NCI-H510A treated with DMSO at 0.1 percent for 48 hours (cell line): ENCODE measurements at places on chromosomes 7 and 10.
A peak's percentile ranks its signal among the peaks of the same experiment; 100 is the strongest.

DNA sequence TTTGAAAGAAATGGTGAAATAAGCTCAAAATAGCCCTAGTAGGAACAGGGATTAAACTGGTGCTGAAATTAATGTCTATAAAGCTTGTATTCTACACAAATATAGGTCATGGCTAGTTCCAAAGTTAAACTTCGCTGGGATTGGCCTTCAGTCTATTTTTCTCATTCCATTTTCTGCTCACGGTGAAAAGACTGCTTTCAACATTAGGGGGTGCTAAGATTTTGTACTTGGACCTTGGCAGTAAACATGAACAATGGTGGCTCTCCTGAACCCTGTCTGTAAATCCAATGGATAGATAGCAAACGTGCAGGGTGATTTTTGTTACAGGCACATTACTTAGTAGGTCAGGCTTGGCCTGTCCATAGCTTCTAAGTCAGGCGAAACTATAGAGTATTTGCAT, 36.0 kb upstream of the RSU1 start:
- DNase-seq: peak; percentile 8

- DNase-seq: no peak
Measured at GRCh38 chr10:17210361-17210760, 8.9 kb upstream of the TRDMT1 start.

DNA sequence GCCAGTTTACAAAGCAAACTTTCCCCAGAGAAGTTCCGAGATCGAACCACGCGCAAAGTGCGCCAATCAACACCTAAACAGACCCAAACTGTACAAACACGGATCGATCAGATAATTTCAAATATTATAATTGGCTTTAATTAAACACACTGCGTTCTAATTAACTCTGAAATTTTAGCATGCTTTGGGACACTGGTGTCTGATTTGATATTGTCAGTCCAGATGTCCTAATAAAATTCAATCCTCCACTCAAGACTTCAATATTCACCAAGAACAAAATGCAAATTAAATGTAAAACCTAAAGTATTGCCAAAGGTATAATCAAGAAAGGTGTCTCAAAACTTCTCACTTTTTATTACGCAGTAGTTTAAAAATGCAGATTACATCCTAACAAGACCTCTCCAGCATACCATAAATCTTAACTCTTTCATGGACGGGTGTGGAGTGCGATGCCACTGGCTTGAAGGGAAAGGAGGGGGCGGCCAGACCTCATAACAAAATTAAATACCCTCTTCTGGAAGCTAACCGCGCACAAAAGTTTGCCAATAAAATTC, 5.9 kb upstream of the EBF3 start:
- no peak for DNase-seq

- no peak for DNase-seq
Measured at GRCh38 chr10:132627666-132628531, 90.3 kb downstream of the INPP5A start.

DNA sequence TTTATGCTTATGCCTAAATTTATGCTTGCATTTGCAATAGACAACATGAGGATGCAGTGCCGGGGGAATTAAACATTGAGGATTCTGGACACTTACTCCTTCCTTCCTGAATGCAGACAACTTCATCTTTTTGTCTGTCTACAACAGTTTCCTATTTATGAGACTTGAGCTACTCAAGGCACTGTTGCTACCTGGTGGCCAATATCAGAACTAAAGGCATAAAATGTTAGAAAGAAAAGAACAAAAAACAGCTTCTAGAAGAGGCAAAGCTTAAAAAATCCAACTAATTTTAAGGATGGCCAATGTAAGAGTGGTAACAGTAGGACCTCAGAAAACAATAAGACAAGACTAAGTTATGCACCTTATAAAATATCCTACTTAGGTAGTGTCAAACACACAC, 144.5 kb upstream of the PTN start:
- DNase-seq: no peak

- no peak for DNase-seq
Measured at GRCh38 chr7:119320316-119320715, 952.7 kb upstream of the KCND2 start.

- DNase-seq: no peak
Measured at GRCh38 chr10:13327534-13327933, 20.6 kb downstream of the SEPHS1 start.

GRCh38 chr7:66150471-66150870, 35.8 kb downstream of the CRCP start:
- DNase-seq: no peak

DNA sequence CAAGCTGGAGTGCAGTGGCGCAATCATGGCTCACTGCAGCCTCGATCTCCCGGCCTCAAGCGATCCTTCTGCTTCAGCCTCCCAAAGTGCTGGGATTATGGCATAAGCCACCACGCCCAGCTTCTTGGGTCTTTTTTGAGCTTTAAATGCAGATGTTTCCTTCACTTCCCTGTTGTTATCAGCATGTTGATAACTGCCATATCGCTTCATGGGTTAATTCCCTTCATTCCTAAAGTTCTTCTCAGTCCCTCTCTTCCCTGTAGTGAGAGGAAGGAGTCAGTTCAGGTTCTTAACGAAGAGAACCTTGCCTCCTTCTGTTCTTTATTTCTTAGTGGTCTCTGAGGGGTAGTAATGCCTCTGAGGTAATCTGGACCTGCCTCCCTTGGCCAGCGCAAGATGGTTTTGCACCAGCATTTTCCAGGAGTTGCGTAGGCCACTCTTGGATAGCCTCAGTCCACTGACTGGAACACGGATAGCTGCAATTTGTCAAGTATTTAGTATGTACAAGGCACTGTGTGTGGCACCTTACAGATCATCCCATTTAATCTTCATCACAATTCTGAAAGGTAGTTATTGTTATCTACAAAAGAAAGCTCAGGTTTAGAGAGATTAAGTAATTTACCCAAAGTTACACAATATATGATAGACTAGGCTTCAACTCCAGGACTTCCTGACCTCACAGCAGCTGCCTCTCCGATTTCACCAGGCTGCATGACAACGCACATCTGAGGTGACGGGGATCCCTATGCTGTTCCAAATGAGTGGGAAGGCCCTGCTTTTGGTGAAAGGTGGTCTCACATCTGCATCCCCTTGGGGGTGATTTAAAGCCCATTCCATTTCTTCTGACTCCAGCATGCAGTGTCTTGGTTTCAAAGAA, 60.5 kb downstream of the GATA3 start:
- no peak for DNase-seq

DNA sequence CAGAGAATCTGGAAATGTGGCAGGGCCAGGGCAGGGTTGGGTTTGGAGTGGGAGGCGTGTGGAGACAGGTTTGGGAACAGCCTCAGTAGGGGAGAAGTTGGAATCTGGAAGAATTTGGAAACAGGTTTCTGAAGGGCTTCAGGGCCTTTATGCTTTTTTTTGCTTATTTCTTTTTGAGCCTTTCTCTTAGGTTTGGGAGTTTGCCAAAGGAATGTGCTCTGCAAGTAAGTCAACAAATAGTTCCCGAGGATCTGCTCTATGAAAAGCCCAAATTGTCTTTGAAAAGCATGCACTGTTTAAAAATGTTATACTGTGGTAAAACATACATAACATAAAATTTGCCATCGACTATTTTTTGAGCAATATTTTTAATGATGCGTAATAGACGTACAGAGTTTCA, 86.7 kb upstream of the ADRB1 start:
- no peak for DNase-seq

DNA sequence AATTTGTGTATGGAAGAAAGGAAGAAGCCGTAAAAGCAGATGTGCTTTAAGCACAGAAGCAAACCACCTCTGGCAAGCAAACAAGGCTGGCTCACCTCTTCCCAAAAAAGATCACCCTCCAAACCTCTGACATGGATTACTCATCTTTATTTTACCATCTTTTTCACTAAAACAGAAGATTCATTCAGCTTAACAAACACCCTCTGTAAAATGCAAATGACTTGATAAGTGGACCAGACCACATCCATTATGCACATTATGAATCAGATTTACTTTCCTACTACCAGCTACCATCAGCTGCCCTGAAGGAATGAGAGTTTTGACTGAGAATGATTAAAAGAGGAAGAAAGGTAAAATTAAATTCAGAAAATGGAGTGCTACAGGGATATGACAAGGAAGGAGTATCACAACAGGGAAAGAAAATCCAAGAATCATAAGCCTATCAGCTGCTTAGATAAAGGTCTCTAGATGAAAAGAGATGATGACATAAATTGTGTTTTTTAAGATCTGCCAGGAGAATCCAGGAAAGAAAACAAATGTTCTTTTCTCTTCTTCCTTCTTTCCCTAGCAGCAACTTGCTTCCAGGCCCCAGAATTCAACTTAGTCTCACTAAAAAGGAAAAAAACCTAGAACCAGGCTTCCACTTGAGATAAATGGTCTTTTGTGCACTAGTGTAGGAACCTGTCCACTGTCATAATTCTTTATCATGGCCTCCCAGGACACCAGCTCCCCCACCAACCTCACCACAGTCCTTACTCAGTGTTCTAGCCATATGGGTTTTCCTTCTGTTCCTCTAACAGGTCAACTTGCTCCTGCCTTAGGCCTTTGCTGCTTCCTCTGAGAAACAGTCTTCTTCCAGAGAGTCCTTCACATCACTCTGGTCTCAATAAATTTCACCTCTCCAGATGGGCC, 47.4 kb downstream of the JAZF1 start:
- no peak for DNase-seq

DNA sequence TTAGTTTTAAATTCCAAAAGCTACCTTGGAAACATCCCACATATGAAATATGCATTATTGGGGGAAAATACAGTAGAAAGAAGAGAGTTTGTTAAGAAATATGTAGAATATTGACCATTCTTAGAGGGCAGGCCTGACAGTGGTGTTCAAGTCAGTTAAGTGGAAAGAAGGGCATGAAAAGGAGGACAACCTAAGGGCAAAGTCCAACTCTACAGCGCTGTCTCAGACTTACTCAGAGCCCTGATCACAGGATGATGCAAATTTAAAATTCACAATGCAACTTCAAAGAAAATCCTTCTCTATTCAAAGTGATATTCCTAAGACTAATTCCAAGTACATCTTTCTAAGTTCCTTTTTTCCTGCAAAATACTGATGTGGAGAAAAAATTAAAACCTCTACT, 139.1 kb upstream of the LRRTM3 start:
- DNase-seq: no peak

GRCh38 chr7:28723336-28723735, 234.8 kb downstream of the TRIL start:
- no peak for DNase-seq

DNA sequence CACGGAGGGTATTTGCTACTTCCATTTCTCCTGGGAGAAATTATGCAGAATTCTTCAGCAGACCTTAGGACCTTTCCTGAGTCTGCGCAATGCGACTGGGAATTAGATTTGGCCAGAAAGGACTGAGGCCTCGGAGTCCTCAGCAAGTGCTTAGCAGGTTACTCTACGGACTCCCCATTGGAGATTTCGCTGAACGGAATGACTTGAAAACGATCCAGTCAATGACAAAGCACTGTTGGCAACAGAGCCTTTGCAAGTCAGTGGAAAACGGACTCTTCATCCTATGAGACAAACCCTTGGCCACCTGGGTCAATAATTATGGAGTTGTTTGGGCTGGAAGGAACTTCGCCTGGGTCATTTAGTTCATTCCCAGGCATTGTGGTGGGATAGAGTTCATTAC, 107.4 kb downstream of the FAM204A start:
- DNase-seq: no peak

DNA sequence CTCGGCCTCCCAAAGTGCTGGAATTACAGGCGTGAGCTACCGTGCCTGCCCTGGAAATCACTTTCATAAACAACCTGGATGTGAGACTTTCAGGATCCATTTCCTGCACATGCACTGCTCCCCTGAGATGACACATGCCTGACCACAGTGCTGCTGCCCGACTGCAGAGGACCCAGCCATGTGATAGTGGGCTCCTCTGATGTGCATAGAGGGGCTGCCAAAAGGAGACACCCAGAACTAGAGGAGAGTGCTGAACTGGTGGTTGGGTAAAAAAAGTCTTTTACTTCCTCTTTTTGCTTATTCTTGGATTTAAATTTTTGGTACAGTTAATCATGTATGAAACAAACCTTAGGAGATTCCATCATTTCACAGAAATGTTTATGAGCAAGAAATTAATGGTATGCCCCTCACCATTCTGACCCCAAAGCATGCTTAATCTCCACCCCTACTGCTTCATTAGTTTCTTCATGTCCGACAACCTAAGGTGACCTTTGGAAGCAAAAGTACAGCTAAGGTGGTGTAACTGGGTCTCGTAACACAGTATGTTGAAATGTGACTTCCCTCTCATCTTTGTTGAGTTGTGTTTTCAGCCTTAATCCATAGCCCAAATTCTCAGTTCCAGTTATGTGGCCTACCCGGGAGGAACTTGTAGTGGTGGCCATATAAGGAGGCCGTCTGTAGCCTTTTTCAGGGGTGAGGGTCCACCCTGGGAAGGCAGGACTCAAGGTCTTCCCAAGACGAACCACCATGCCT, 111.1 kb downstream of the RNF216 start:
- no peak for DNase-seq

- no peak for DNase-seq
Measured at GRCh38 chr10:59206204-59206720, 29.8 kb downstream of the PHYHIPL start.

GRCh38 chr10:79344502-79345195, 2.6 kb upstream of the PPIF start:
- peak; percentile 97 for DNase-seq

DNA sequence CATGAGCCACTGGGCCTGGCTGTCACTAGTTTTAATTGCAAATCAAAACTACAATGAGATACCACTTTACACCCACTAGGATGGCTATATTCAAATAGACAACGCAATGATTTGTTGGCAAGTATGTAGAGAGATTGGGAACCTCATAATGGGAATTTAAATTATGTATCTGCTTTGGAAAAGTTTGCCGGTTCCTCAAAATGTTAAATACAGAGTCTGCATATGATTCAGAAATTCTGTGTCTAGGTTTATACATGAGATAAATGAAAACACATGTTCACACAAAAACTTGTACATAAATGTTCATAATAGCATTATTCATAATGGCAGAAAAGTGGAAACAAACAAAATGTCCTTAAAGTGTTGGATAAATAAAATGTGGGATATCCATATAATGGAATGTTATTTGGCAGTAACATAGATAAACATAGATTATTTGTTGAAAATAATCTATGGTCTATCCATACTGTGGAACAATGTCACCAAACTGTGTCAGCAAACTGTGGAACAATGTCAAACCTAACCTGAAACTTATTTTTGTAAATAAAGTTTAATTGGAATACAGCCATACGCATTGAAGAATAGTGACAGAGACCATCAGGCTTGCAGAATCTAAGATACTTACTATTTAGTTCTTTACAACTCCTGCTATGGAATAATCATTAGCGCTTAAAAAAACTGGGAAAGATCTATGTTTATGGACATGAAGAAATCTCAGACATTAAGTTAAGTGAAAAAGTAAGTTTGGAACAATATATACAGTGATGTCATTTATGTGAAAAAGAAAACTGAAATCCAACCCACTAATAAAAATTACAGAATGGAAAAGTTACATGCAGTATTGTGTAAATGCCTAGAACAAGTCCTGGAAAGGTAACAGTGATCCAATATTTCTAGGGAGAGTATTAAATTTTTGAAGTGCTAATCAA, 70.9 kb downstream of the CCDC7 start:
- DNase-seq: no peak

- no peak for DNase-seq
Measured at GRCh38 chr10:8852546-8852945, 798.1 kb downstream of the GATA3 start.

GRCh38 chr10:89055159-89055558, 64.6 kb downstream of the FAS start:
- no peak for DNase-seq
